H9 (cell line): ENCODE measurements at places on chromosomes 16 and 17. TPM values are rescaled to one million over a fixed set of nuclear protein-coding genes. Genes with fewer than 3 reads are reported as not detected.
A peak's percentile ranks its signal among the peaks of the same experiment; 100 is the strongest.

The NXPH3 gene
- total RNA-seq, result 1.3 and 1.7 TPM in 2 replicates

The KCNH6 gene
- 1.6 and 2.3 TPM in 2 replicates for total RNA-seq

The CD7 gene
- 0.22 and 0.35 TPM in 2 replicates for total RNA-seq

The STX1B gene
- total RNA-seq, result 9.7 and 11.0 TPM in 2 replicates

The ITGB4 gene
- total RNA-seq, result 3.9 and 5.3 TPM in 2 replicates

The KRTAP9-4 gene
- not detected in 2 replicates for total RNA-seq

The TEKT1 gene
- not detected in 2 replicates for total RNA-seq

The CRYM gene
- total RNA-seq, result 16.4 and 17.8 TPM in 2 replicates

The IRX3 gene
- total RNA-seq, result 1.8 and 2.4 TPM in 2 replicates

GRCh38 chr16:66890799-66891198, 10.5 kb downstream of the PDP2 start:
- no peaks in the 10 kb centered on the region for H3K4me1 ChIP-seq
- no peak for DNase-seq
- H3K4me3 ChIP-seq, result no peak overlapping the region
- H3K36me3 ChIP-seq, result peaks cover 34% of the 10 kb centered on the region

DNA sequence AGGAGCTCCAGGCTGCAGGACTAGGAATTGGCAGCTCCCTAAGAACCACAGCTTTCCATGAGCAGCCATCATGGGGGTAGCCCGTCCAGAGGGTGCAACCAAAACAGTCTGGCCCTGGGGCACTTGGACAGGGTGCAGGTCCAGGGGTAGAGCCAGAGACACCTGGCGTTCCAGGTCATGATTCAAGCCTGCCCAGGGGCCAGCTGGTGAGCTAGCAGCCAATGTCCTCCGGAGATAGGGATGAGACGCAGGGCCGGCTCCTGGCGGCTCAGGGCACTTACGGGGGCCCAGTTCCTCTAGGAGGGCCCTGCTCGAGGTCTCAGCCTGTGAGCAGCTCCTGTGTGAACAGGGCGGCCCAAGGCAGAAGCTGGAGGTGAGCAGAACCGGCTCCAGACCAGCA, 22.1 kb downstream of the PIEZO1 start:
- H3K36me3 ChIP-seq, result no peaks in the 10 kb centered on the region
- no peak overlapping the region for H3K27ac ChIP-seq
- H3K4me3 ChIP-seq, result no peak overlapping the region; the same call in 2 of the 3 replicates
- H3K27me3 ChIP-seq, result no peaks in the 10 kb centered on the region
- DNase-seq, result no peak
- peaks cover 8% of the 10 kb centered on the region; the same call in 1 of the 2 replicates for H3K4me1 ChIP-seq

GRCh38 chr17:13127921-13128602, 110.2 kb upstream of the ELAC2 start:
- H3K4me1 ChIP-seq, result no peaks in the 10 kb centered on the region
- no peak overlapping the region for H3K27ac ChIP-seq
- H3K4me3 ChIP-seq, result no peak overlapping the region
- H3K36me3 ChIP-seq, result no peaks in the 10 kb centered on the region

DNA sequence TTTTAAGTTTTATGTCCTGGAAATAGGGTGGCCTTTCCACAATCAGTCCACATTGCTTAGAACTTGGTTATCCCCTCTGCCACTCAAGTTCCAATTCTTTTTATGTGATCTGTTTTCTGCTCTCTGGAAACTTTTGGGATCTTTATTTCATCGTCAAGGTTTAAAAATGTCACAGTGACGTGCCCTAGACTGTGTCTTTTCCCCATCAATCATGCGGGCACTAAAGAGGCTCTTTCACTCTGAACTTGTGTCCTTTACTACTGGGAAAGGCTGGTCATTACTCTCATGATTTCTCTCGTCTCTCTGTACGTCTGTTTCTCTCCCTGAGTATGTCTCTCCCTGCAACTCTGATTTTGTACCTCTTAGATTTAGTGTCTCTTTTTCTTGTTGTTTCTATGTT, 189.8 kb upstream of the AXIN2 start:
- no peak overlapping the region for H3K4me3 ChIP-seq
- no peaks in the 10 kb centered on the region for H3K36me3 ChIP-seq
- no peaks in the 10 kb centered on the region for H3K27me3 ChIP-seq
- H3K27ac ChIP-seq, result no peak overlapping the region
- DNase-seq, result no peak

DNA sequence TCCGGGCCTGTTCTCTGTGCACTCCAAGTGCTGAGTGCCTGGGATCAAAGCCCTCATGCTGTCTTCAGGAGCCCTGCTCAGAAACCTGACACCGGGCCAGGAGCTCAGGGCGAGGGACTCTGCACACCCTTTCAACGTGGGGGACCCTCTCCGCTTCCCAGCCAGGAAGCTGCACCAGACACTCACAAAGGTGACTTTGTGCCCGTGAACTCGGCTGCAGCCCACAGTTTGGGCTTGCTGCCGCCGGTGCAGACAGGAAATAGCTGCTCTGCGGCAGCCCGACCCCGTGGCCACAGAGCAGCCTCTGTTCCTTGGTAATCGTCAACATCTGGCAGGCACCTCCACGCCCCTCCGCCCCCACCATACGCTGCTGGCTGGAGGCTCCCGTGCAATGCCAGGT, 93.4 kb upstream of the METRNL start:
- peak; percentile 71 for DNase-seq
- no peak overlapping the region for H3K27ac ChIP-seq
- H3K36me3 ChIP-seq, result peaks cover 10% of the 10 kb centered on the region
- no peak overlapping the region for H3K4me3 ChIP-seq
- no peaks in the 10 kb centered on the region for H3K27me3 ChIP-seq

GRCh38 chr17:51214920-51215319, 44.9 kb downstream of the MBTD1 start:
- H3K4me3 ChIP-seq, result no peak overlapping the region
- no peak for DNase-seq
- H3K36me3 ChIP-seq, result peaks cover 75% of the 10 kb centered on the region
- H3K4me1 ChIP-seq, result no peaks in the 10 kb centered on the region
- H3K27me3 ChIP-seq, result no peaks in the 10 kb centered on the region

GRCh38 chr17:75428543-75429469, 23.3 kb upstream of the GRB2 start:
- H3K36me3 ChIP-seq, result no peaks in the 10 kb centered on the region
- no peak overlapping the region for H3K27ac ChIP-seq
- no peak for DNase-seq
- no peaks in the 10 kb centered on the region for H3K27me3 ChIP-seq
- no peak overlapping the region for H3K4me3 ChIP-seq

DNA sequence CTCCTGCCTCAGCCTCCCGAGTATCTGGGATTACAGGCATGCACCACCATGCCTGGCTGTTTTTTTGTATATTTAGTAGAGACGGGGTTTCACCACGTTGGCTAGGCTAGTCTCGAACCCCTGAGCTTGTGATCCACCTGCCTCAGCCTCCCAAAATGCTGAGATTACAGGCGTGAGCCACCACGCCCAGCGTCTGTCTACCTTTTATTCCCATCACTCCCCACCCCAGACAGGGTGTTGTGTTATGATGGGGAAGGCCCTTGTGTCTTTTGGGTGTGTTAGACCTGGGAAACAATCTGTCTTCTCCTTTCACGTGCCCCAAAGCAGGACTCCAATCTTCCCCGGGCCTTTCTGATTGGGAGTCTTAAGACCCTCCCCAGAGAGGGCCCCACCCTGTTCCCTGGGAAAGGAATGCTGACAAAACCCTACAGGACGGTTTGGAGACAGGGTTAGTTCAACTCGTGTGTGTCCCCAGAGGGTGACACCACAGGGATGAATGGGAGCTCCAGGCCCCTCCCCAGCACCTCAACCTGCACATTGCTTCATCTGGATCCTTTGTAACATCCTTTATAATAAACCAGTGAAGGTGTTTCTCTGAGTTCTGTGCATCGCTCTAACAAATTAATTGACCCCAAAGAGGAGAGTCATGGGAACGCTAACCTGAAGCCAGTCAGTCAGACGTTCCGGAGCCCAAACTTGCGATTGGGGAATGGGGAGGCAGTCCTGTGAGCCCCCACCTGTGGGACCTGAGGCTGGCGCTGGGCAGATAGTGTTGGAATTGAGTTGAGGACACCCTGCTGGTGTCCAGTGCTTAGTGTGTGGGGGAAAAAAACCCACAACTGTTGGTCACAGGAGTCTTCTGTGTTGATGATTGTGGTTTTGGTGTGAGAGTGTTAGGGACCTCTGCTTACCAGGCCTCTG, 3.2 kb upstream of the ELOB start:
- H3K36me3 ChIP-seq, result peaks cover 3% of the 10 kb centered on the region; the same call in 2 of the 3 replicates
- DNase-seq, result peak; percentile 30
- no peaks in the 10 kb centered on the region for H3K27me3 ChIP-seq
- H3K4me3 ChIP-seq, result no peak overlapping the region
- H3K4me1 ChIP-seq, result no peaks in the 10 kb centered on the region

GRCh38 chr16:15749371-15749770, 99.3 kb downstream of the NDE1 start:
- no peak for DNase-seq
- H3K27me3 ChIP-seq, result no peaks in the 10 kb centered on the region
- no peaks in the 10 kb centered on the region for H3K4me1 ChIP-seq
- H3K4me3 ChIP-seq, result no peak overlapping the region

GRCh38 chr17:48026502-48027321, 10.9 kb downstream of the COPZ2 start:
- peaks cover 2% of the 10 kb centered on the region; the same call in 1 of the 2 replicates for H3K27me3 ChIP-seq
- peak; percentile 96 for DNase-seq

DNA sequence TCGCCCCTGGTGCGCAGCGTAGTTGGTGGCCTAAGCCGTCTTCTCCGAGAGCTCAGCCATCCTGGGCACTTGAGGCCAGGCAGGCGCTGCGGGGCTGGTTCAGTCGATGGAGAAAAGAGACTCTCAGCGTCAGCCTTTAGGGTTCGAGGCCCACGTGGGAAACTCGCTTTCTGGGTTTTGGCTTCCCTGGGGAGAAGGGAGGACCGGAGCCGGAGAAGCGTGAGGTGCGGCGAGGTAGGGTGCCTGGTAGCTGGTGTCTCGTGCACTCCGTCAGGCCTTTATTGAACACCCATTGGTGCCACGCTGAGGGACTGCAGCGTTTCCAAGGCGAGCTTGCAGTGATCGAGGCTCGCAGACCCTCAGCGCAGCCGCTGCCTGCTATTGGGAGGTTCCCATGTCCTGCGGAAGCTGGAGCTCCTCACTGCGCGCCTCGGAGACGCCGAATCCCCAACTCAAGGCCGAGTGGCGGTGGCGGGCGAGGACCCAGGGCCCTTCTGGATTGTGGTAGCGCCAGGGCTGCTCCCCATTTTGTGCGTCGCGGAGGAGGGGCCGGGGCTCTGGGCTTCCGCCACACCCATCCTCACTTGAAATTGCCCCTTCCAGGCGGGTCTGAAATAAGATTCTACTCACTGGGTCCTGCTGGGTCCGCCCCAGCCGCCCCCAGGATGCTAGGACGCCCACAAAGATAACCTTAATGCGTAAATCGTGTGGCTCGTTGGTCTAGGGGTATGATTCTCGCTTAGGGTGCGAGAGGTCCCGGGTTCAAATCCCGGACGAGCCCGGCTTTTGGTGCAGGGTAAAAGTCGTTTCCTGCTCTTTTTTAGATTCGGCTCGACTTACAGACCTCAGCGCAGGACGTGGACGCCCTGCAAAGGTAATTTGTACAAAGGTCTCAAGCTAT, 1.2 kb downstream of the OR1F1 start:
- H3K4me3 ChIP-seq, result peak overlapping the region; percentile 98
- no peak overlapping the region for H3K27ac ChIP-seq
- peaks cover 2% of the 10 kb centered on the region; the same call in 1 of the 2 replicates for H3K27me3 ChIP-seq
- no peaks in the 10 kb centered on the region for H3K4me1 ChIP-seq
- DNase-seq, result peak; percentile 84

DNA sequence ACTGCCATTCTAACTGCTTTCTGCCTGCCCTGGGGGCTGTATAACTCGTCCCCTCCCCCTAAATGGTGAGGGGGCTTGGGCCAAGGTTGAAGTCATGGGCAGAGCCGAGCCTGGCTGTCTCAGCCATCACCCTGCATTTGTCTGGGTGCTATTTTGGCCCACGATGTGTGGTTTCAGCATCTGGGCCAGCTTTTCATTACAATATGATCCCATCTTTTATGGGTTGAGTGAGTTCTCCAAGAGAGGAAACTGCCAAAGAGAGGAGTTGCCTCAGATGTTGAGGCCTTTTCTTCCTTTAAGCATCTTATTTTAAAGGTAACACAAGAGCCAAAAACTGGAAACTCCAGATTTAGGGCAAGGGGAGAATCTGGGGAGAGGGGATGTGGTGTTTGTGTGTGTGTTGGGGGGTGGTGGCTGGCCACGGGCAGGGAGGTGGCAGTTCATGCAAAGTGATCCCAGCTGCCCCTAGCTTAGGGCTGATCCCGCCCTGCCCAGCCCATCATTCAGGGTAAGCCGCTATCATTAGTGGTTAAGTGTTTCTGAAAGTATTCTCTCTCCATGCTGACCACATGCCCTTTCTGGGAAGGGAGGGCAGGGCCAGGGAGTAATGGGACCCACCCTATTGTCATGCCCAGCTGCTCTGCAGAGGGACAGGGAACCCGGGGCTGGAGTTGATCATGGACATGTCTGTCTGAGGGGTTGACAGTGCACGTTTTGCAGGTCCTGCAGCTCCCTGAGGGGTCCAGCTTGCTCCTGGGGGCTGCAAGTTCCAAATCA, 83.2 kb upstream of the CLEC18A start:
- DNase-seq, result no peak
- H3K27me3 ChIP-seq, result no peaks in the 10 kb centered on the region
- H3K36me3 ChIP-seq, result peaks cover 7% of the 10 kb centered on the region; the same call in 2 of the 3 replicates
- no peak overlapping the region for H3K27ac ChIP-seq

GRCh38 chr16:11016524-11016988, 72.2 kb downstream of the CLEC16A start:
- no peak for DNase-seq
- H3K4me3 ChIP-seq, result no peak overlapping the region
- no peaks in the 10 kb centered on the region for H3K4me1 ChIP-seq
- peaks cover 8% of the 10 kb centered on the region for H3K36me3 ChIP-seq
- no peaks in the 10 kb centered on the region for H3K27me3 ChIP-seq
- no peak overlapping the region for H3K27ac ChIP-seq

DNA sequence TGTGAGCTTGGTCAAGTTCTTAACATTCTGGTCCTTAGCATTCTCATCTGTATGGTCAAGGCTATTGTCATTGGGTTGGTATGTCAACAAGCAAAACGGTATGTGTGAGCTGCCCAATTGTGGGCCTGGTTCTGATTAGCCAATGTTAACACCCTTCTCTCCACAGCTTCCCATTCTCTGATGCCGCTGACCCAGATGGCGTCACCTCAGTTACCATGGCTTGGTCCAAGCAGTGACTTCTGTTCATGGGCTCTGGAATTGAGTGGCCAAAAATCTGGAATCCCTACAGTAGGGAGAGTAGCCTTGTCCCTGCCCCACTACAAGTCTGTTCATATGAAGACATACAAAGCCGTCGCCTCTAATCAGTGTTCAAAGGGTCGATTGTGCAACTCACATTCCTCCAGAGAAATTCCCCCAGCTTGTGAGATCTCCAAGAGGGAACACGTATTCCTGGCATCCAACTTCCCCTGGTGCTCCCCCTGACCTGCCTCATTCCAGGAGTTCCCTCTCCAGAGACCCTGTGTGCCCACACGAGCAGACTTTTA, 15.8 kb downstream of the TMEM98 start:
- peaks cover 32% of the 10 kb centered on the region for H3K36me3 ChIP-seq
- H3K4me1 ChIP-seq, result no peaks in the 10 kb centered on the region
- H3K27me3 ChIP-seq, result no peaks in the 10 kb centered on the region
- H3K27ac ChIP-seq, result no peak overlapping the region
- no peak overlapping the region for H3K4me3 ChIP-seq

GRCh38 chr16:89586853-89587252, 11.3 kb downstream of the CPNE7 start:
- no peak for DNase-seq
- no peaks in the 10 kb centered on the region for H3K4me1 ChIP-seq
- no peak overlapping the region for H3K27ac ChIP-seq
- peaks cover 12% of the 10 kb centered on the region; the same call in 1 of the 2 replicates for H3K36me3 ChIP-seq
- no peak overlapping the region for H3K4me3 ChIP-seq
- no peaks in the 10 kb centered on the region for H3K27me3 ChIP-seq
